ENCODE measurements at places on chromosomes 12 and 14.

DNA sequence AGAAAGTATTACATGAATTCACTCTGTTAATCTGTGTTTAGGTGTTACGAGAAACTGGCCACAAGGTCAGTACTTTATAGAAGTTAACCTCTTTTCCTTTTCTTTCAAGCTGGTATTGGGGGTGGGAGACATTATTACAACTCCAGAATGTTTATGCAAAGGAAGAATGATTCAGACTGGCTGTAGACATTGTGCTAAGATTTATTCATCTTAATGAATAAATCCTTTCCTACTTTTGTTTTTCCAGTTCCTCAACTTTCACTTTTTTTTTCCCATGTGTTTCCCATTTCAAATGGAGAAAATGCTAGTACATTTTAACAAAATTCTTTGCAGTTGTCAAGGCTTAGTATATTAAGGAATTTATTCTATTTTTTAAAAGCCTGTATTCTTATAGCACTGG is 1.3 kb downstream of the OTOGL start:
- DNase-seq: no peak

DNA sequence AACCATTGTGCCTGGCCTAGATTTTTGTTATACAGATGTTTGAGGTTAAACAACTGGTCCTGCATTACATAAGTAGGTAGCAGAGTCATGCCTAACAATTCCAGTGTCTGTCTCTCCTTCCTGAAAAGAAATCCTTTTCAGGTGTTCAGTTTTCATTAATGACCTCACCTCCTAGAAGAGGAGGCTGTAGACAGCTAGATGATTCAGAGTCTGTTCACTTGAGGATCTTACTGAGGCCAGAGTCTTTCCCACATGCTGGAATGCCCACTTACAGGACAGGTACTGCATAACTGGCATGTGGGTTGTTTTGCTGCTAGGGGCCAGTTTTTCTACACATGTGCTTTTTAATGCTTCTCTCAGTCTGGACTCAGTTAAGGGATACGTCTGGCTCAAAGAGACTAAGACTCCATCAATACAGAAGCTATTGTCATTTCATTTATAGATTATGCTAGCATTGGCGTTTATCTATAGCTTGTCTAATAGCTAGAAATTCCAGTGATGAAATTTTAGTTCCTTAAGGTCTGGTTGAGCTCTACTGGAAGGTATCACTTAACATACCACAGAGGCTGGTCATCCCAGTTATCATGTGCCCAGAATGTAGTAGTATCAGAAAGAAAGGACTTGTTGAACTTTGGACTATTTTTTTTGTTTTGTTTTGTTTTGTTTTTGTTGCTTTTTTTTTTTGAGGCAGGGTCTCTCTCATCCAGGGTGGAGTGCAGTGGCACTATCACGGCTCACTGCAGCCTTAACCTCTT is 206.4 kb downstream of the ERC1 start:
- DNase-seq: no peak

GRCh38 chr14:58904776-58905175 is 267.0 kb downstream of the DACT1 start:
- DNase-seq: no peak

GRCh38 chr12:56989861-56990610 is 16.3 kb downstream of the ZBTB39 start:
- no peak for DNase-seq

DNA sequence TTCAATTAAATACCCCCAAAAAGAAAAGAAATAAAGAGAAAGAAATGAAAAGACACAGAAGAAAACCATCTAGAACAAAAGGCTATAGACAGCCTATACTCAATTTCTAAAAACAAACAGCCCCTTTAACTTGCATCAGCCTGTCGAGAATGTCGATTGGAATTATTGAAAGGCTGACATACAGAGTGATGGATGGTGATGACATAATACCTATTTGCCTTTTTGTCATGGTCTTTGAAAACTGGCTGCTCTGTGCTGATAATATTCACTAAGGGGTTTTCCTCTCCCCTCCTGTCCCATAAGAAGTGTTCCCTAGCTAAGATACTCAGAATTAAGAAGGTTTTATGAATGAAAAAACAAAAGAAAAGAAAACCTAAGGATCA is 393.7 kb downstream of the SOX5 start:
- peak; percentile 36 for DNase-seq
